ENCODE measurements at places on chromosomes 16 and 17. TPM values are rescaled to one million over a fixed set of nuclear protein-coding genes. Genes with fewer than 3 reads are reported as not detected.
A peak's percentile ranks its signal among the peaks of the same experiment; 100 is the strongest.

GRCh38 chr16:4745274-4745569, 10.9 kb downstream of the DNAAF8 start:
- DNase-seq, result no peak

GRCh38 chr16:47979164-47979520, 176.7 kb downstream of the ABCC12 start:
- no peak for DNase-seq

- no peak for DNase-seq
Measured at GRCh38 chr16:29779474-29779873, 1.4 kb downstream of the ZG16 start.

DNA sequence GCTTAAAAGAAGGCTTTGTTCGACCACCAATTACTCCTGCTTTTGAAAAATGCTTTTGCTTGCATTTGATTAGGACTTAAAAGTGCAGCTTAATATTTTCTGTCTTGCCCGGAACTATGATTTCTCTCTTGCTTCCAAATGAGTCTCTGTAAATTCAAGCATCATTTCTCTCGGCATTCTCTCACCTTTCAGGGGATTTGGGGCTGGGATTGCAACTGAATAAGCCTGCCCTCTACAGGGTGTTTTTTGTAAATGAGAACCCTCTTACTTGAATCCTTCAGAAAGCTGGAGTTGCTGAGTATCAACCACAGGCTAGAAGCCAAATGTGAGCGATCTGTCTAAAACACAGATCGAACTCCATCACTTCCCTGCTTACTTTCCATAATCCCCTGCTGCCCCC, 234.6 kb downstream of the TMEM114 start:
- DNase-seq, result no peak

DNA sequence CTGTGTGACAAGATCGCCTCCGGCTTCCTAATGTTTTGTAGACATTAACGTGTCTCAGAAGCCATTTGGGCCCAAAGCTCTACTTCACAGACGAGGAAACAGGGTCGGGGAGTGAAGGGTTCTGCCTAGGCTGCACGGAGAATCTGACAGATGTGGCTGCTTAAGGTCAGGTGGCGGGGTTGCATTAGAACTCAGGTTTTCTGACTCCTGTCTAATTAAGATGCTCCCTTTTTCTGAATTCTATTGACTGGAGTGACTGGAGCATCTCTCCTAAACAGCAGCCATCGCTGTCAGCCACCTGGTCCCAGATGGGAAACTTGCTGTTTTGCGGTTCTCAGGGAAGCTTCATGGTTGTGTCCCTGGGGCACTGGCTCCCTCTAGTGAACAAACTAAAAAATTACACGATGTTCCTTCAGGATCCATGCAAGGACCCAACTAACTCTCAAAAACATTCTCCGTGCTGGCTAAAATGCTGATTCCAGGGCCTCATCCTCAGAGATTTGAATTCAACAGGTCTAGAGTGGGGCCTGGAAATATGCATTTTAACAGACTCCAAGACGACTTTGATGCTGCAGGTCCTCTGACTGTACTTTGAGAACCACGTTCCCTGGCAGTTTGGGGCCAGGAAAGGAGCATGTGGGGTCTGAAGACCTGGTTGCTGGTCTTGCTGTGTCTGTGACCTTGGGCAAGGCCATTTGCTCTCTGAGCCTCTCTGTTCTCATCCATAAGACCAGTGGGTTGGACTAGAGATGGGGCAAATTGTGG, 117.4 kb downstream of the IRF8 start:
- peak; percentile 68 for DNase-seq

- no peak for DNase-seq
Measured at GRCh38 chr17:6507535-6507934, 48.8 kb downstream of the PITPNM3 start.

DNA sequence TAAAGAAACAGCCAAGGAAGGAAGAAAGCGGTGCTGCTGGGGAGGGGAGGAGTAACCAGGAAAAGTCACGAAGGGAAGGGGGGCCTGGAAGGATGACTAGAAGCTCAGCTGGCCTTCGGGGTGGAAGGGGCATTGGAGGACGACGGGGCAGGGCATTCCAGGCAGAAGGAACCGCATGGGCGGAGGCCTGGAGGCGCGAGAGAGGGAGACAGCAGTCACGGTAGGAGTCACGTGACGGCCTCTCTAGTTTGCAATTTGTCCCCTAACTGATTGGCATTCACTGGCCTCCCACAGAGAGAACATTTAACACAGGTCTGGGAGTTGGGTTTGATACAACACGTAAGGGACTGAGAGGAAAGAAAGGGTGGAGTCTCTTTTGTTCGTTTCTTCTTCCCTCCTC, 63.9 kb downstream of the RTN4RL1 start:
- DNase-seq, result peak; percentile 45

PRAC1 gene
- not detected for polyA plus RNA-seq

GRCh38 chr17:61770752-61771533, 92.4 kb downstream of the BRIP1 start:
- DNase-seq, result no peak

GRCh38 chr16:19776565-19776964, 58.5 kb downstream of the IQCK start:
- DNase-seq, result no peak

- no peak for DNase-seq
Measured at GRCh38 chr17:73776351-73777130, 132.3 kb upstream of the SDK2 start.

DNA sequence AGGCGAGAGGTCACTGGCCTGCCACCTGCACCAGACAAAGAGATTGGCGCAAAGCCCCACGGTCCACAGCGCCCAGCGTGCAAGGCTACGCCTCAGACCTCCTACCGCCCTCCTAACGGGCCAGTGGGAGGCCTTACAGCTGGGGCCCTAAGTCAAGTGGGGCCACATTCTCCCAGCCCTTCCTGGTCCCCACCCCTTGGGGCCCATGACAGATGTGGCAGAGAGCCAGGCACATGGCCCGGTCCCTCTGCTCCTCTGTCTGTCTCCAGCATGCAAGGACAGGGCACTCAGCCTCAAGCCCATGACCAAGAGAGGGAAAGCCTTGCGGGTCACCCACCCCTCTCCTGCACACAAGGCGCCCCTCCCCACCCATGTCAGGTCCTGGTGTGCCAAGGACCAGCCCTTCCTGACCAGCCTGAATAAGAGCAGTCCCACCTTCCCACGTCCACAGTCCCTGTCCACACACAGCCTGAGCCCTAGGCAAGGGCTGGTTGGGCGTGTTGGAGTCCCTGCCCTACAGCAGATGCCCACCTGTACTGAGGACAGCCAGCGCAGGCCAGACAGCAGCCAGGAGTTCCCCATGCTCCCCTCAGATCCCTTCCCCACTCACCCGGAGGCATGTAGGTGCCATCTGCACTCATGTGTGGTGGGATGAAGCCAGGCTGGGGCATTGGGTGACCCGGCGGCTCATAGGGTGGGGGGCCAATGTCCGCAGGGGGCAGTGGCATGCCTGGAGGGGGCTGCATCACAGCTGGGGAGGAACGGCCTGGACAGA, 25.3 kb downstream of the CDIP1 start:
- no peak for DNase-seq

CTU2 gene
- 11.1 TPM for polyA plus RNA-seq

GRCh38 chr17:64036198-64036922, 15.9 kb upstream of the ICAM2 start:
- no peak for DNase-seq

GRCh38 chr17:37118366-37119137, 169.8 kb downstream of the AATF start:
- no peak for DNase-seq

WFIKKN2 gene
- polyA plus RNA-seq, result not detected

DNA sequence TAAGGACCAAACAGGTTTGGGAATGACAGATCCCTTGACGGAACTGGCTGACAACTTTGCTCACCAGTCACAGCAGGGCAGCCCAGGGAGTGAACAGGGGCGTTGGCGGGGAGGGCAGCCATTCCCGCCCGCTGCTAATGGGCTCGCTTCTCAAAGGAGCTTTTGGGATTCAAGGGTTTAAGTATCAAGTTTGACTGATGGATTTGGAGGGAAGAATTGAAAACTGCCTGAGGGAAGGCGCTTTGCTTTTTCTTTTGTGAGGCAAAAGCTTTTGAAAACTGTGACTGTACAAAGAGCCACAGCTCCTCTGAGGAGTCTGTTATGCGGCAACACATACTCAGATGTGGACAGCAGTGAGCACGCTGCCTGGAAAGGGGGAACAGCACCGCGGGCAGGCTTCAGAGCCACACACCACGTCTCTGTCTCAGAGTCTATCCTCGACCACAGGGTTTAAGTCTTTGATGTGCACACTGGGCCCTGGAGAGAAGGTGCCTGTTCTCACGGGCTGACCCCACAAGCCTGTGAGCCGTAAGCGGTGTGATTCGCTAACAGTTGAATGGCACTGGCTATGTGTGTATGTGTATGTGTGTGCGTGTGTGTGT, 79.9 kb upstream of the HSBP1 start:
- DNase-seq, result no peak

GRCh38 chr17:57801044-57801711, 48.7 kb downstream of the MRPS23 start:
- no peak for DNase-seq

DNA sequence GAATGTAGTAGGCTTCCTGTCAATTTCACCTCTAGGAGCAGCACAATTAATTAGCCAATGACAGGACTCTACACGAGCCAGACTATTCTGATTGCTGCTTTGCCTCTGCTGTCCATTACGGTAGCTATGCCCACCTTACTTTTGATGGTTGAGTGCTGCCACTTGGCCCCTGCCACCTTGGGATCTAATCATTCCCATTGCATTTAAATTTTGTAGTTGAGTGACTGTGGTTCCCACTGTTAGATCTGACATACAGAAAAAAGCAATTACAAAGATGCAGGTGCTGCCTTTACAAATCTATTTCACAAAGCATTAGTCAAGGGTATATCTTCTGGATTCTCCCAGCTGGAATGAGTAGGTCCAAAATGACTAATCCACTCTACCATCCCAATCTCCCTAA, 39.9 kb downstream of the CRISPLD2 start:
- DNase-seq, result no peak

PLEKHH3 gene
- polyA plus RNA-seq, result 23.2 TPM

DERL2 gene
- 96.0 TPM for polyA plus RNA-seq

- DNase-seq, result peak; percentile 56
Measured at GRCh38 chr17:77281122-77281903, 140.5 kb downstream of the SEC14L1 start.

GRCh38 chr17:45021607-45022287, 29.7 kb downstream of the DCAKD start:
- DNase-seq, result peak; percentile 73

RBBP6 gene
- 22.8 TPM for polyA plus RNA-seq

DNA sequence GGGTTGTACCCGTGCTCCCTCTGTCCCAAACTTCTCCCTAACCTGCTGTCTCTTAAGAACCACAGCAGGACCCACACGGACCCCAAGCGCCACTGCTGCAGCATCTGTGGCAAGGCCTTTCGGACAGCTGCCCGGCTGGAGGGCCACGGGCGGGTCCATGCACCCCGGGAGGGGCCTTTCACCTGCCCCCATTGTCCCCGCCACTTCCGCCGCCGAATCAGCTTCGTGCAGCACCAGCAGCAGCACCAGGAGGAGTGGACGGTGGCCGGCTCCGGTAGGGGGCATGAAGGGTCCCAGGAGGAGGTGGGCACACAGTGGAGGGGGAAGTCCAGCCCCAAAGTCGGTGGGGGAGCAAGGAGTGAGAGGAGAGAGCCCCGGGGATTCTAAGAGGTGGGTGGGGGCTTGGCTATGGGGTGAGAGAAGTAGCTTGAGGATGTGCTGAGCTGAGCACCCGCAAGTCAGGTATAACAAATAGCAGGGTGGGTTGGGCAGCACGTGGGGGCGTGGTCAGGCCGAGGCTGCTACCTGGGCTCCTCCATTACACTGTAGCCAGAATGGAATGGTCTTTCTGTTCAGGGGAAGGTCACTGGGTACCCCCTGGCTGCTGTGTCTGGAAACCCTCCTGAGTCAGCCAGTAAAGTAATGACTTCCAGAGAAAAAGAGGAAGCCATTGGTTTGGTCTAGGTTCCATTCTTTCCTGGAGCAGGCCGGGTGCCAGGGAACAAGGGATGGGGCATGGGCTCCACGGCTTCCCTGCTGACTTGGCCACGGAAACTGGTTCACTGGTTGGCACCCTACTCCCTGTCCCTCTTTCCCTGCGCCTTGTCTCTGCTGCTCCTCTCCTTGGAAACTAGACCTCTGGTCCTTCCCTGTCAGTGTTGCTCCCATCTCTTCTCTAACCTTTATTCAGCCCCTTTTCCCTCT, 7.1 kb downstream of the PRSS53 start:
- no peak for DNase-seq

- DNase-seq, result peak; percentile 89
Measured at GRCh38 chr17:42422958-42423712, at the start of gene CAVIN1. TSS of gene CAVIN1 (minus strand) at chr17:42423256. CDS start at chr17:42423097, 159 bp downstream.

GRCh38 chr16:27483624-27484023, 66.1 kb downstream of the GTF3C1 start:
- peak; percentile 36 for DNase-seq

DNA sequence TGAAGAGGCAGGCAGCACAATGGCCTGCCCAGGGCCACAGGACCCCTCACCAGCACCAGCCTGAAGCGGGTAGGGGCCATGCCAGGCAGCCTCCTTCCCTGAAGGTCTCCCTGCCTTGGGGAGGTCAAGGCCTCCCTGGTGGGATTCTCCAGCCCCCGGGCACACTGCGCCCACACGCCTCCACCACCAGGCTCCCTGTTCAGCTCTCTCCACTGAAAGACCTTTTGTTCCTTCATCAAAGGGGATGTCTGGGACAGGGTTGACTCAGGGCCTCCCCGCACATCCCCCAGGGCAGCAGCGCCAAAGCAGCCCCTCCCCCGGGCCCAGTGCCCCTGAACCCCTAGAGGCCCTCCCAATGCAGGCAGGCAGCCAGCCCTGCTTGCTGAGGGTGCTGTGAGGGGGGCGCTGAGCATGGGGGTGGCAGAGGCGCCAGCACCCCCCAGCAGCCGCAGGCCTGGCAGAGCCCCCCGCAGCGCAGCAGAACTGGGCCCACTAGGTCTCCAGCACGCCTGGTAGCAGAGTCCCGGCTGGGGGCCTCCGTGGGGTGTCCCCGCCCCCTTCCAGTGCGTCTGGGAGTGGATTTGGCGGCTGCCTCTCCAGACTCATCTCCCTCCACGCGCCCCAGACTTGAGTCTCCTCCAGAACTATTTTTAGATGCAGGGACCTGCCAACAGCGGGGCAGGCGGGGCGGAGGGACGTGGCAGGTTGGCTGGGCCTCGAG, 13.1 kb downstream of the BCAR1 start:
- DNase-seq, result no peak

DNA sequence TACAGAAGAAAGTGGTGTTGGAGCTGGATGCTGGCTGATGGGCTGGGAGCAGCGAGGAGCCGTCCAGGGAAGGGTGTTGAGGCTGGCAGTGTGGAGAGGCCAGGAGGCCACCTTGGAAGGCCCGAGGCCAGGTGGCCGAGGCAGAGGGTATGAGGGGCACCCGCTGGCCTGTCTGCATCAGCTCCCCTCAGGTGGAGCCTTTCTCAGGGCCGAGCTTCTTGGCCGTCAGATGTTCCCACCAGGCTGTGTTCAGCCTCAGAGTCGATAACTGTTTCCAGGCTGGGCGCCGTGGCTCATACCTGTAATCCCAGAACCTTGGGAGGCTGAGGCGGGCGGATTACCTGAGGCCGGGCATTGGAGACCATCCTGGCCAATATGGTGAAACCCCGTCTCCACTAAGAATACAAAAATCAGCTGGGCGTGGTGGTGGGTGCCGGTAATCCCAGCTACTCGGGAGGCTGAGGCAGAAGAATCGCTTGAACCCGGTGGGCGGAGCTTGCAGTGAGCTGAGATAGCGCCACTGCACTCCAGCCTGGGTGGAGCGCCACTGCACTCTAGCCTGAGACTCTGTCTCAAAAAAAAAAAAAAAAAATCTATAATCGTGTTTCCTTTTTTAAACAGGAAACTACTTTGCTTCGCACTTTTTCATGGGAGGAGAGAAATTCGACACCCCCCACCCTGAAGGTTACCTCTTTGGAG, 25.3 kb downstream of the MGRN1 start:
- DNase-seq, result no peak
